ENCODE measurements at places on chromosomes 6 and 20.

GRCh38 chr6:45655745-45656476 is 278.2 kb upstream of the SUPT3H start:
- DNase-seq = no peak

DNA sequence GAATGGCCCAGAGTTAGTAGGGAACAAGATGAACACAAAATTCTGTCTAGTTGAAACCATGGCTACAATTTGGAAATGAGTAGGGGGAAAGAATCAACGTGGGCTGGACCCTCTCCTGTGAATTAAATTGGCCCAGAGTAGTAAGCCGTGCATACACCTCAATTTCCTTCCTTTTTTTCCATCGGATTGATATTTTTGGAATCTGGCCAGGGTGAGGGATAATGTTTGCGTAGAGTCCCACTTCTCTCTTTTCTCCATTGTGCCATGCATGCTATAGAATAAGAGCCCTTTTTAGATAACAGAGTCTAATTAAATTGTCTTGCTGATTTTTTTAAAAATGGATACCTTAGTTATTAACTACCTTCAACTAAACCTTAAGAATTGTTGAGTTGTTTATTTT is 35.2 kb downstream of the XRN2 start:
- no peak for DNase-seq

GRCh38 chr20:21179757-21180156 is 53.9 kb downstream of the KIZ start:
- no peak for DNase-seq

DNA sequence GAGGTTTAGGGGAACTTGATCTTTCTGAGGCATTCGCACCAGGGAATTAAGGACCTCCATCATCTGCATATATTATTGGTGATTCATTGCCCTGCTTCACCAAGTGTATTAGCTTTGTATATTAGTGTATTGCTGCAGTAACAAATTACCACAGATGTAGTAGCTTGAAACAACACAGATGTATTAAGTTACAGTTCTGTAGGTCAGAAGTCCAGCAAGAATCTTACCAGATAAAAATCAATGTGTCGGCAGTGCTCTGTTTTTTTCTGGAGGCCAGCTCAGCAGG is 65.8 kb downstream of the HMGN3 start:
- DNase-seq = no peak

GRCh38 chr20:11235058-11235457 is 561.3 kb upstream of the JAG1 start:
- no peak for DNase-seq

DNA sequence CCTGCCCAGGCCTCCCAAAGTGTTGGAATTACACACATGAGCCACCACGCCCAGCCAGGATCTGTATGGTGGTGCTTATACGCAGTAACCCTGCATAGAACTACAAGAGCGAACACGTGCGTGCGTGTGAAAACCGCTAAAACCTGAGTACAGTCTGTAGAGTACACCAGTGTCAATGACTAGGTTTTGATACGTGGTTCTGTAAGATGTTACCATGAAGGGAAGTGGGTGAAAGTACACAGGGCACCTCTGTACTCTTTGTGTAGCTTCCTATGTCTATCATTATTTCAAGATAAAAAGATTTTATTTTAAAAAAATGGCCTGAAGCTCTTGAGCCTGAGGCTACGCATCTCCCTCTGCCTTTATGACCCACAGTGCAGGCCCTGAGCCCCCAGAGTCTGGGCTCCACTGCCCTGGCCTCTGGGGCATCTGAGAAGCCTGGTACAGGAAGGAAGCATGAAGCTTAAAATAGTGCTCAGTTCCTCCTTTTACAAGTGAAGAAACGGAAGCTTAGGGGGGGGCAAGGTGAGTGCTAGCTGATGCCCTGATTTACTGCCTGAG is 21.6 kb downstream of the LY86 start:
- no peak for DNase-seq

DNA sequence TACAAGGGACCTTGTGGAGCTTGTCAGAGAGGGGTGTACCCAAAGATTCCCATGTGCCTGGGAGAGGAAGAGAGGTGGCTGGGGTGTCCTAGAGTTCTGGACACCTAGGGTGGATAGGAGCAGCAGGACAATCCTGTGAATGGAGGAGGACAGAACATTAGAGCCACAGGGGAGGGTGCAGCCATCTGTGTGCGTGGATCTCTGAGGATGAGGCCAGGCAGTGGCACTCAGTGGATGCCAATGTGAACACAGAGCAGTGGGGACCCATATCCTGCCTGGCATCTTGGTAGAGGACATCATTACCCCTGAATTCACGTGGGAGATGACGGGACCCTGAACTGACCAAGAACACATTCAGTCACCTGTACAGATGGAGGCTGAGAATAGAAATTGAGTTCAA is 205.3 kb downstream of the CD83 start:
- no peak for DNase-seq
